ENCODE measurements at places on chromosomes 1 and 21.

- no peak for DNase-seq
Observed at GRCh38 chr1:197769287-197769686, 6.0 kb downstream of the DENND1B start.

GRCh38 chr1:15727021-15727420 lies 9.0 kb upstream of the SLC25A34 start:
- DNase-seq, result no peak

GRCh38 chr1:111596499-111596898 lies 23.1 kb upstream of the RAP1A start:
- peak; percentile 32 for DNase-seq

DNA sequence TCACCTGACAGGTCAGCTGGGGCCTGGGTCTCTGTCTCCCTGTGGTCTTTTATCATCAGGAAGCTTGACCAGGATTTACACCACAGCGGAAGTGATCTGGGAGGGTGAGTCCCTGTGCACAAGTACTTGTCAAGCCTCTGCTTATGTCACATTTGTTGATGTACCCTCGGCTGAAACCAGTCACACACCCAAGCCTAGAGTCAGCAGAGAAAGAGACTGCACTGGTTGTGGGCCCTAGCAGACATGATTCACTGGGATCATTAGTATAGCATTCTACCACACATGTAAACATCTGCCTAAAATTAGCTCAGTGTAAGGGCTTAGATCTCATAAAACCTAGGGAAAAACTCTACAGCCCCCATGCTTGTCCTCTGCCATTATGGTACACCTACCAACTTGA lies 79.3 kb upstream of the LAMC2 start:
- no peak for DNase-seq

- DNase-seq, result no peak
Observed at GRCh38 chr21:35048183-35048601, 910 bp downstream of the RUNX1 start.

DNA sequence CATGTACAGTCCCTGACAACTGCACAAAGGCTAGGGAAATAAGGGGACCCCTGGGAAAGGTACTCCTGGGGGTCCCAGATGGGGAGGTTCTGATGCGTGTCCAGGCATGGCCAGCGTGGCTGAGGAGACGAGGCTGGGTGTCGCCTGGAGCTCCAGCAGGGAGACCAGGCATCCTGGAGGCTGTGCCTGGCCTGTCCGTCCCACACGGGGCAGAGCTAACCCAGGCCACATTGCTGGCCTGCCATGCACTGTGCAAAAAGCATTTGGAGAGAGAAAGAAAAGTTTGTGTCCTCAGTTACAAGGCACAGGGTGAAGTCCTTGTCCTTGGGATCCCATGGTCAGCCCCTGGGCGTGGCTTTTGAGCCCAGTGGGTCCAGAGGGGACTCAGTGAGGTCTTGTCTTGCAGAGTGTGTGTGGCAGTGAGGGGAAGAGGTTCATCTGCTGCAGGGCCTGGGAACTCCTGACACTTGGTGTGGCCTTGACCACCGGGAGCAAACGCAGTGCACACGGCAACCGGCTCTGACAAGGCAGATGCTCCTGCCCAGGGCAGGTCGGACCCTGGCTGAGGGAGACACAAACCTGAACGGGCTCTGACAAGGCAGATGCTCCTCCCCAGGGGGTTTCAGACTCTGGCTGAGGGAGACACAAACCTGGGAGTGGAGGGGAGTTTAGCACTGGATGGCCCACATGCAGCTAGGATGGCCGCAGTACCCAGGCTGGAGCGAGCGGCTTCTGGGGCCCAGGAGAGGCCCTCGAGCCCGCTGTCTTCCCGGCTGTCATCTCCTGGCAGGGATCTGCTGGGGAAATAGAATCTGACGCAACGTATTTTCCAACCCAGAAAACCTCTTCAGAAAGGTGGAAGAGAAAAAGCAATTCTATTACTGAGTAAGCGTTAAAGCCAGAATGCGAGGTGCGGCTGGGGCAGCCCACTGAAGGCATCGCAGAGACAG lies 37.3 kb upstream of the COL18A1 start:
- no peak for DNase-seq

DNA sequence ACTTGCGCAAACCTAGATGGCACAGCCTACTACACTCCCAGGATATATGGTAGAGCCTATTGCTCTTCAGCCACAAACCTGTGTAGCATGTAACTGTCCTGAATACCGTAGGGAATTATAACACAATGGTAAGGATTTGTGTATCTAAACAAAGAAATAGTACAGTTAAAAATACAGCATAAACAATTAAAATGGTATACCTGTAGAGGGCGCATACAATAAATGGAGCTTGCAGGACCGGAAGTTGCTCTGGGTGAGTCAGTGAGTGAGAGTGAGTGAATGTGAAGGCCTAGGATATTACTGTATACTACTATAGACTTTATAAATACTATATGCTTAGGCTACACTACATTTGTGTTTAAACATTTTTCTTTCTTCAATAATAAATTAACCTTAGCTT lies 99.3 kb downstream of the PLD5 start:
- no peak for DNase-seq

DNA sequence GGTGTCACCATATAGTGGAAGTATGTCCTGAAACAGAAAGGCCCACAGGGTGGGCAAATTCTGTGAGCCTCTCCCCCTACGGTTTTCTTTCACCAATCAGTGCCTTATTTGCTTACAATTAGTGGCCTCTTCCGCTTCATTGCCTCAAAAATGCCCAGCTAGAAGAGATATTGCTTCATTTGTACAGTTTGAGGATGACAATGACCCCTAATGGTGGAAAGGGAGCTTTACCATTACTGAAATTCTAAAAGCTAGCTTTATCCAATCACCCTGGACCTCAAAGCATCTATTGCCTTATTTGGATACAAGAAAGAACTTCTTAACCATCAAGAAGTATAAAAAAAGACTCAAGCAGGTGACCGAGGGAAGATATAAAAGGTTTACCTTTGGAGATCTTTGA lies 49.6 kb downstream of the LRRC71 start:
- DNase-seq, result no peak
